ENCODE measurements at places on chromosomes 11 and 22. TPM values are rescaled to one million over a fixed set of nuclear protein-coding genes. Genes with fewer than 3 reads are reported as not detected.

MFRP gene
- not detected for total RNA-seq

KRTAP5-11 gene
- not detected for total RNA-seq

CLDN5 gene
- total RNA-seq, result 0.38 TPM

NXPE1 gene
- not detected for total RNA-seq

KRTAP5-2 gene
- total RNA-seq, result not detected

KRTAP5-8 gene
- total RNA-seq, result not detected

GRCh38 chr11:2442589-2442988, 1.7 kb downstream of the TRPM5 start:
- no peak for DNase-seq

DNA sequence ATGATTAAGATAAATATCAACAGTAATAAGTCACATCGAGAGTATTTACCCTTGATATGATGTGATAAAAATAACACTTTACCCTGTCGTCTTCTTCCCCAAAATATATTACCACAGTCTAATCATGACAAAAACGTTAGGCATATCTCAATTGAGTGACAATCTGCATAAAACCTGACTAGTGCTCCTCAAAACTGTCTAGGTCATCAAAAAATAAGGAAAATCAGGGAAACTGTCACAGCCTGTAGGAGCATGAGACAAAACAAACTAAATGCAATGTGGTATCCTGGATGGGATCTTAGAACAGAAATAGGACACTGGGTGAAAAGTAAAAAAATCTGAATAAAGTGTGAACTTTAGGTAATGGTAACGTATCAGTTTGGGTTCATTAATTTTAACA, 19.4 kb upstream of the ANO5 start:
- DNase-seq, result no peak

GRCh38 chr11:55324500-55324899, 18.5 kb upstream of the OR4A16 start:
- DNase-seq, result no peak

- DNase-seq, result no peak
Measured at GRCh38 chr11:60912223-60912850, 1.6 kb upstream of the TMEM109 start.

- no peak for DNase-seq
Measured at GRCh38 chr11:70502677-70503467, 104.5 kb downstream of the CTTN start.

- DNase-seq, result no peak
Measured at GRCh38 chr11:126476266-126476924, 120.9 kb downstream of the ST3GAL4 start.

DNA sequence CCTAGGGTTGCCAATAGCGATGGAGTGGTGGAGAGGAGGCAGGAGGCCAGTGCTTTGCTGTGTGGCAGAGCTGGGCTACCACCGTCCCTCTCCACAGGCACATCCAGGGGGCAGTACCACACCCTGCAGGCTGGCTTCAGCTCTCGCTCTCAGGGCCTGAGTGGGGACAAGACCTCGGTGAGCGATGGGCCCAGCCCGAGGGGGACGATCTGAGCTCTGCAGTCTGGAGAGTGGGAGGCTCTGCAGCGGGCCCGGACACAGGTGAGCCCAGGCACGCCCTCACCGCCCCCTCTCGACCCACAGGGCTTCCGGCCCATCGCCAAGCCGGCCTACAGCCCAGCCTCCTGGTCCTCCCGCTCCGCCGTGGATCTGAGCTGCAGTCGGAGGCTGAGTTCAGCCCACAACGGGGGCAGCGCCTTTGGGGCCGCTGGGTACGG, 2.5 kb downstream of the PKP3 start:
- no peak for DNase-seq

DNA sequence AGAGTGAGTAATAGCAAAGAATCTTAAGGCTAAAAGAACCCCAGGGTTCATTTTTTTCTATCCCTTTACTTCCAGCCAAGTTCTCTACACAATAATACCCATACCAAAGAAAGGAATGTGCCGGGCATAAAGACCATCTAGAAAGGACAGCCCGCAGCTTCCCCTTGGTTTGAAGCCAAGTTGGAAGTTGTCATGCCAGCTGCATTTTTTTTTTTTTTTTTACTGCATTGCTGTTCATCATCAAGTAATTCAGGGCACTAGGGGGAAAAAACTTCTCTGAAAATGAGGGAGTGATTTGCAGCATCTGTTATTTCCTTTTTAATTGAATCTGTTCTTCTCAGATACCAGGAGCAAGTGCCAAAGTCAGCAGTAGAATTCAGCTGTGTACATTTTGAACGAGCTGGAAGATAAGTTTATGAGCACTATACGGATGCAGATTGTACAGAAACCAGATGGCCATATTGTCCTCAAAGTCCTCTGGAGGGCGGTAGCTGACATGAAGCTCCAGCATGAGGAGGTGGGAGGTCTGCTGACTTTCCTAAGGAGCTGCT, 56.4 kb downstream of the UBASH3B start:
- DNase-seq, result no peak

- no peak for DNase-seq
Measured at GRCh38 chr11:126834149-126834548, 166.4 kb downstream of the KIRREL3 start.

- no peak for DNase-seq
Measured at GRCh38 chr11:74462631-74463030, 4.7 kb downstream of the KCNE3 start.

GRCh38 chr22:27561286-27561904, 240.2 kb downstream of the MN1 start:
- DNase-seq, result no peak

Data from activated CD4-positive, alpha-beta memory T cell treated with anti-CD3 and anti-CD28 coated beads, Interleukin-2, amount 10 ng/mL, durations not matched to agents 7 days and 5 days (primary cell).